Activated CD4-positive, alpha-beta T cell treated with anti-CD3 and anti-CD28 coated beads, Interleukin-2, amount 50 U/mL, for 1 hour (primary cell): ENCODE measurements at places on chromosomes 7 and 10.
A peak's percentile ranks its signal among the peaks of the same experiment; 100 is the strongest.

- no peak for DNase-seq
These were observed 164.9 kb downstream of the NSUN6 start for GRCh38 chr10:18486438-18486837.

DNA sequence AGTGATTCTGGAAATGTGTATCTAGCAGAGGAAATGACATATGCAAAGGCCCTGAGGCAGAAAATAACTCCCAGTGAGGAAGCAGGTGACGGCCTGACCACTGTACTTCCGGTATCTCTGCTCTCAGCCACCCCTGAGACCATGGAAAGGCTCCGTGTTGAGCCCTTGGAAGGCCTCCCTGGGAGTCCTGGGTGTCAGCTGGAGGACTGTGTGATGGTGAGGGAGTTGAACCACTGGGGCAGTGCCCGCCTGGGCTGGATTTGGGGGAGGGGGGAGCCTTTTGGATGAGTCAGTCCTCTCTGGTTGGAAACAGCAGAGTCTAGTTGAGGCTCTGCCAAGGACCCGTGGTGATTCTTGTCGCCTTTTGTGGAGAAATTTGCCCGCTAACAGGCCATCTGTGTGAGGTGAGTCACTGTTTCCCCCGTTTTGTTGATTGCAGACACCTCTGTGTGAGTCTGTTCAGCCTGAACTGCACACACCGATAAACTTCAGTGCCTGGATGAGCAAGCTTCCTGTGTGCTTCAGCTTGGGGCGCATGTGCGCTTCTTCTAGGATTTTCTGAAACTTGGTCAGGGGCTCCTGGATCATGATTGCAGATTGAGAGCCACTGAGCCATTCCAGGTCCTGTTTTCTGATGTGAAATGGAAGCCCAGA is 98.6 kb downstream of the GRK5 start:
- DNase-seq: peak; percentile 85

GRCh38 chr7:80520199-80520598 is 8.3 kb upstream of the GNAT3 start:
- DNase-seq: no peak

DNA sequence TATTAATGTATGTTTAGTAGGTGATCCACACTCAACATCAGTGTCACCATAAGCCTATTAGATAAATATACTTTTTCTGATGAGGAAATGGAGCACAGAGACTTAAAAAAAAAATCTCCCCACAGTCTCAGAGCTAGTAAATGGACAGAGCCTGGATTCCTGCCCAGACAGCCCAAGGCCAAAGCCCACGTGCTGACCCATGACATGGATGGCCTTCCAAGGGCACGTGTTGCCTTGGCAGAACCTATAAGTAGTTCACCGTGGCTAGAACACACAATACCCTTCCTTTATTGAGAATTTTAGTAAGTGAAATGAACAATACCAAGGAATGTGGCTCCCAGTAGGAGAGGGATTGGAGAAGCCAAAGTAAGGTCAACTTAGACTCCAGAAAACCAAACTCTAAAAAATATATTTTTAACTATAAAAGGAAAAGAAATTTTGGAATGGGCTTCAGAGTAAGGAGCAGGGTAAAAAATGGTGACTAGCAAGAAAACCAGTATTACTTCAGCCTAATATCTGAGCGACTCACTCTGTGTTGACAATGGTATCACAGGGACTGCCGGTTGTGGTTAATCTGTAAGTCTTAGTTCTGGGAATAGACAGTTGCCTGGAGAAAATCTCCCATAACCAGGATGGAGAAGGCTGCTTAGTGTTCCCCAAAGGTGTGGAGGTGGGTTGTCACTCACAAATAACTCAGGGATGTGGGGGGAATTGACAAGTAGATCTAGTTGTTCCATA is 223.0 kb downstream of the SORCS1 start:
- DNase-seq: no peak

GRCh38 chr7:996079-996872 is 13.3 kb downstream of the CYP2W1 start:
- DNase-seq: no peak

- DNase-seq: no peak
These were observed 92.9 kb downstream of the CPED1 start for GRCh38 chr7:121081327-121081936.

DNA sequence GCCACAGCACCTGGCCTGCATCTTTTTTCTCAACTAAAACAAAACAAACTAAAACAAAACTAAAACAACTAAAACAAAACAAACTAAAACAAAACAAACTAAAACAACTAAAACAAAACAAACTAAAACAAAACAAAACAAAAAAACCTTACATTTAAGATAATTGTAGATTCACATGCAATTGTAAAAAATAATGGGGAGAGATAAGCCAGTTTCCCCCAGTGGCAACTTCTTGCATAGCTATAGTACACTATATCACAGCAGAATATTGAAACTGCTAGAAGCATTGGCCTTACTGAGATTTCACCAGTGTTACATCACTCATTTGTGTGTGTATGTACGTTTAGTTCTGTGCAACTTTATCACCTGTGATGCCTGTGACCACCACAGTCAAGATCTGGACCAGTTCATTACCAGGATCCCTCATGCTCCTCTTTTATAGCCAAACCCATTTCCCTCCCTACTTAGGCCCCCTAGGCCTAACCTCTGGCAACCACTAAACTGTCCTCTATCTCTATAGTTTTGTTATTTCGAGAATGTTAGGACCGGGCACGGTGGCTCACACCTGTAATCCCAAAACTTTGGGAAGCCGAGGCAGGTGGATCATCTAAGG is 9.3 kb downstream of the FXYD4 start:
- DNase-seq: no peak

- DNase-seq: no peak
These were observed 401.1 kb upstream of the NFE2L3 start for GRCh38 chr7:25750744-25751508.

- no peak for DNase-seq
These were observed 35.4 kb downstream of the DRGX start for GRCh38 chr10:49360271-49361177.

GRCh38 chr10:17249820-17250219 is 21.8 kb downstream of the VIM start:
- no peak for DNase-seq

DNA sequence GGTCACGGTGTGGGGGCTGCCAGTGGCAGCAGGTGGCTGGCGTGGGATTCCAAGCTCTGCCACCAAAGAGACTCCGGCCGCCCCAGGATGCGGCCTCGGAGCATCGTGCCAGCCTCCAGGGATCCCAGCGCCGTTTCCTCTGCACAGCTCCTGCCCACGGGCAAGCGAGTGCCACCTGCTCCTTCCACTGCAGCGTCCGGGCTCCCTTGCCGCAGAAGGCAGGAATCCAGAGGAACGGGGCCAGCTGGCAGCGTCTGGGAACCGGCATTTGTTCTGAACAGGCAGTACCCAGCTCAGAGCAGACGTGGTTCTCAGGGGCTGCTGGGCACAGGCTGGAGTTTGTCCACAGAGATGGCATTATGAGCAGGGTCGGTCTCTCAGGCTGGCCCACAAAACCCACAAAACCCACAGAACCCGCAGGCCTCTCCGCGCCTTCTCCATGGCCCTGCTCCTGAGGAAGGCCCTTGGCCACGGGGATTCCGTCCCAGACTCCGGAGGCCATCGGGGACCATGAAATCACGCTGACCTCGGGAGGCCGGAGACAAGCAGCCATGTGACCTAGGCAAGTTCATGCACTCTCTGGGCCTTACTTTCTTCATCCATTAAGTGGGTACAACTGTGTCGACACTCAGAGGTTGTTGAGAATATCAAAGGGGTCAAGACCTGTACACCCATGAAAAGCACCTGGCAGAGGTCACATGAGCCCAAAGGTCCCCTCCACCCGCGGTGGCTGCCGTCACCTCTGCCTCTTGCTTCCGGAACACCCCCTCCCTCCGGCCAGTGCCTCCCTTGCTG is 72.1 kb upstream of the TNRC18 start:
- DNase-seq: no peak

DNA sequence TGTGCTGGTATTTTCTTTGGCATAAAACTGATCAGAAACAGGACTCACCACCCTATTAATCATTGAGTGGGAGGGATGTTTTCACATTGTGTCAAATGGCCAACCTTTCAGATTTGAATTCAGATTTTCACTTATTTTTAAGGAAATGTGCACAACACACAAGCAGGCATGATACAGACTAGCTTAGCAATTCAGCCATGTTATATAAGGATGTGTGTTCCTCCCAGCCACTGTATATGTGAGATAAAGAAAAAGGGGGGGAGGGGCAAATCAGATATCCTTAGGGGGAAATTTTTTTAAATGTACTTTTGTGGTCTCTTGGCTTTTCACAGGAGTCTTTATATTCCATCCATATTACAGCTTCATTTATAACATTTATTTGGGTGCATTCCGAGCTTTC is 3.1 kb downstream of the GAD2 start:
- no peak for DNase-seq

GRCh38 chr10:16751244-16751643 is 66.0 kb downstream of the RSU1 start:
- no peak for DNase-seq

DNA sequence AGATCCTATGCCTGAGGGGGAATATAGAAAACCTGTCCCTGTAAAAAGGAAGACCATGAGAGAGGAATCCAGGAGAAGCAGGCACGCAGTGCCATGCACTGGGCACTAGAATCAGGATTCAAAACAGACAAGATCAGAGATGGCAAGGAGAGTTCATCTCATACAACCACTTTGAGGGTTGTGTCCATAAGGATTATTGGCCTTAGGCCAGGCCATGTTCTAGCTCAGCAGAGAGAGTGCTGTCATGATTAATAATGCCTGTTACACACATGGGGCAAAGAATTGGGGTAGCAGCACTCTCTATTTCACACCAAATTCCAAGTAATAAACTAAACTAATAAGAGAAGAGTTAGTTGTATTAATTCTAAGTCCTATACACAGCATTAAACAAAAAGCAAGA is 29.1 kb downstream of the EZH2 start:
- DNase-seq: no peak

- peak; percentile 24 for DNase-seq
These were observed 871 bp upstream of the GTF2IRD1 start for GRCh38 chr7:74452748-74453321.
